ENCODE measurements at places on chromosomes 5 and 9.

- no peaks in the 10 kb centered on the region for H3K36me3 ChIP-seq
- DNase-seq: no peak
- H3K27me3 ChIP-seq: no peaks in the 10 kb centered on the region
- peaks cover 12% of the 10 kb centered on the region for H3K4me1 ChIP-seq
- no peak overlapping the region for H3K27ac ChIP-seq
Measured at GRCh38 chr5:50595199-50595598, 71.2 kb upstream of the PARP8 start.

DNA sequence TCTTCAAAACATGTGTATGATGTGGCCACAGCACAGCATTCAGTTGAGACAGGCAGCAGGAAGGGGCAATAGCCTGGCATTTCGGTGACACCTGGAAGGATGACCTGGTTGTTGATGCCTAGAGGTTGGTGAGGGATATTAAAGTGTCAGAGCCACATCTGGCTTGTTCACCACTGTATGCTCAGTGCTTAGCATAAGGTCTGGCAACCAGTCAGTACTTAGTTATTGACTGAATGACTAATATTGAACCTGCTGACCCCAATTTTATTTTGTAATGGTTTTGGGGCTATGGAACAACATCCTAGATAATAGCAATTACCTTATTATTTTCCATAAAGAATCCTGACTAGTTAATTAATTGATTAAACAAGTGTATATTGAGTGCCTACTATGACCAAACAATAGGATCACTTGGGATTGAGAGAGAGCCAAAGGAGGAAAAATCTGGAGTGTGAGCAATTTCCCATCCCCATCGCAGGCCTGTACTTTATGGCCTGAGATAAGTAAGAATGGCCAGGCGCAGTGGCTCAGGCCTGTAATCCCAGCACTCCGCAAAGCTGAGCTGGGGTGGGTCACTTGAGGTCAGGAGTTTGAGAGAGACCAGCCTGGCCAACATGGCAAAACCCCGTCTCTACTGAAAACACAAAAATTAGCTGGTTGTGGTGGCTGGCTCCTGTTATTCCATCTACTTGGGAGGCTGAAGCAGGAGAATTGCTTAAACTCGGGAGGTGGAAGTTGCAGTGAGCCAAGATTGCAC is 85.4 kb upstream of the PLPP1 start:
- no peak for DNase-seq
- H3K36me3 ChIP-seq: no peaks in the 10 kb centered on the region

- no peak for DNase-seq
- peak overlapping the region; percentile 78 for H3K27ac ChIP-seq
- H3K36me3 ChIP-seq: peaks cover 5% of the 10 kb centered on the region
- H3K27me3 ChIP-seq: no peaks in the 10 kb centered on the region
Measured at GRCh38 chr5:76325876-76326491, 77.1 kb upstream of the IQGAP2 start.

- H3K27me3 ChIP-seq: peaks cover 10% of the 10 kb centered on the region
- peak overlapping the region; percentile 63 for H3K27ac ChIP-seq
- H3K36me3 ChIP-seq: no peaks in the 10 kb centered on the region
Measured at GRCh38 chr5:39076757-39077728, 2.8 kb upstream of the RICTOR start.

- no peaks in the 10 kb centered on the region for H3K36me3 ChIP-seq
- H3K4me3 ChIP-seq: no peak overlapping the region
- H3K4me1 ChIP-seq: peaks cover 13% of the 10 kb centered on the region
- H3K27me3 ChIP-seq: no peaks in the 10 kb centered on the region
- peak overlapping the region; percentile 22 for H3K27ac ChIP-seq
- DNase-seq: no peak
Measured at GRCh38 chr5:160970605-160971191, 118.7 kb upstream of the ATP10B start.

GRCh38 chr5:10115669-10116068 is 134.0 kb downstream of the ATPSCKMT start:
- DNase-seq: no peak
- no peak overlapping the region for H3K27ac ChIP-seq
- peaks cover 6% of the 10 kb centered on the region for H3K4me1 ChIP-seq
- H3K27me3 ChIP-seq: no peaks in the 10 kb centered on the region
